ENCODE measurements at places on chromosomes 1 and 21.
A peak's percentile ranks its signal among the peaks of the same experiment; 100 is the strongest.

DNA sequence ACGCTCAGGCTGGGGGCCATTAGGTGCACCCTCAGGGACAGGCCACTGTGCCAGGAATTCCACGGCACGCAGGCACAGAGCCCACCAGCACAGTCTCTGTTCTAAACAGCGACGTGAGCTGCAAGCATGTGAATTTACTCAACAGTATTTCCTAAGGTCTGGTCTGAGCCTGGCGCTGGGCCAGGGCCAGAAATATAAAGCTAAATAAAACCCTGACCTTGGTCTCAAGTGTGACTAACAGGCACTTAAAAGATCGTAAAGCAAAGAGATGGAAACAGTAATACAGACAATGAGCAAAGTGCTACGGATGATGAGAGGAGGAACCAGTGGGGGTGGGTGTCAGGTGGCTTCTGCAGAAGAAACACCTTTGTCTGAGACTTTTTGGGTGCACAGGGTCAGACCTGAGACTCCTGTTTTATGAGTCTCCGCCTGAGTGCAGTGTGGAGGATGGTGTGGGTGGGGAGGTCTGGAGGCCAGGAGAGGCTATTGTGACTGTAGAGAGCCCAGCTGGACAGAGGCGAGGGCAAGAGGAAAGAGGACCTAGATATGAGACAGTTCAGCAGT, 53.4 kb upstream of the EDN2 start:
- DNase-seq: no peak

DNA sequence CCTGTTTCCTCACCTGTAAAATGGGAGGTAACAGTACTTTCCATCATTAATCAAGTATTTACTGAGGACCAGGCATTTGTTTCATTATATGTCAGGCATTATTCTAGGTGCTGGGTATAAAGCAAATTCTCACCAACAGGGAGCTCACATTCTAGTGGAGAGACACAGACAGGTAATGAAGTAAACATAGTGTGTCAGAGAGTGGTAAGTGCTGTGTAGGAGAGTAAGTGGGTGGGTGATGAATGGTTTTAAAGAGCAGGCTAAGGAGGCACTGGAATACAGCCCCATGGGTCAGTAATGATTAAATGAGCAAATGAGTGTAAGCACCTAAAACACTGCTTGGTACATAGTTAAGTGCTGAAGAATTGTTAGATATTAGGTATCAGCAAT, 60.4 kb downstream of the DNTTIP2 start:
- no peak for DNase-seq

DNA sequence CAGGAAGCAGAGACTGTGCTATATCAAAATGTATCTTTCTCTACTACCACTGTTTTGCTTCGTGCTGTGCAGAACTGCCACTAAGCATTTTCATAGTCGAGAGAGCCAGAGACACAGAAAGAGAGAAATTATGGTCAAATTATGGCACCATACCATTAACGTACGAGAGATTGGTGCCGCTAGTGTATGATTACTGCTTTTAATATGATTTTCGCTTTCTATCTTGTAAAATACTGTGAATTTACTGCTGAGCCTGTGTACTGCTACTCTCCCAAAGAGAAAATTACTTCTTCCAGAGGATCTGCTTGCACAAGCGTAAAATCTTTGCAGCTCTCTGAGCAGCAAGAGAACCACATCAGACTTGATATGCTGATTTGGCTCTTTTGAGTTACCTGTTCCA, 71.1 kb upstream of the ZNF281 start:
- no peak for DNase-seq

- DNase-seq: no peak
Observed at GRCh38 chr1:77413541-77414335, 131.9 kb downstream of the AK5 start.

GRCh38 chr21:19998453-19998852, 999.8 kb upstream of the NCAM2 start:
- DNase-seq: no peak

GRCh38 chr1:7771823-7772299, 765 bp downstream of the VAMP3 start:
- DNase-seq: no peak

- no peak for DNase-seq
Observed at GRCh38 chr1:240254006-240254405, 162.3 kb downstream of the FMN2 start.

- DNase-seq: peak; percentile 71
Observed at GRCh38 chr1:231091831-231092301, 51.8 kb upstream of the FAM89A start.

DNA sequence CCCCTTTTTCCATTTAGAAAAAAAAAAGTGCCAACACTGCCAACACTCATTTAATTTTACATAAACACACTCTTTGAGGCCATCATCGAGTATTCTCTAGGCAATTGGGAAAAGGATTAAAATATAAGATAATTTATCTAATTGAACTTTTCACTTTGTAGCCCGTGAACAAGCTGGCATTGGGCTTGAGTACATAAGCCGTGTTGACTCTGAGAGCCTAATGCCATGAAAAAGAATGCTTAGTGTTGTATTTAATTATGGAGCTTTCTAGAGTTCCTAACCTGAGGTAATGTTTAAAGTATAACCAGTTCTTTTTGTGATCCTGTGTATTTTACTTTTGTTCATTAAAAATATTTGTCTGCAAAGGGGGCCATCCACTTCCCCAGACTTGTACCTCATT, 193.8 kb downstream of the LYPLAL1 start:
- DNase-seq: no peak

DNA sequence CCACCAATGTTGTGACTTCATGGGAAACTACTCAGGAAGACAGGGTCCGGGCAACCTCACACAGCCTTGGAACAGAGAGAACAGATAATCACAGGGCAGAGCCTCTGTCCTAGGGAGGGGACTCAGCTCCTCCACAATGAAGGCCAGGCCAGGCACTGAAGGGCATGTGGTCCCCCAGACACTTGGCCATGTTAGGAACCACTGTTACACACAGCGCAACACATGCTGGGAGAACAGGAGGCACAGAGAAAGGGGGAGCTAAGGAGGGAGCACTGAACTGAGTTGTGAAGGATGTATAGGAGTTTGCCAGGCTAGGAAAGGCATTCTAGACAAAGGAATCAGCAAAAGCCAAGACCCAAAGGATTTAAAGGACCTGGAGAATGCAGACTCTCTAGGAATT, 127.6 kb downstream of the DMRTB1 start:
- no peak for DNase-seq

- DNase-seq: no peak
Observed at GRCh38 chr1:18651713-18652112, 21.1 kb downstream of the PAX7 start.
